Hindlimb muscle (tissue), 1 donor: ENCODE measurements at places on chromosomes 2 and 18. TPM values are rescaled to one million over a fixed set of nuclear protein-coding genes. Genes with fewer than 3 reads are reported as not detected.

DNA sequence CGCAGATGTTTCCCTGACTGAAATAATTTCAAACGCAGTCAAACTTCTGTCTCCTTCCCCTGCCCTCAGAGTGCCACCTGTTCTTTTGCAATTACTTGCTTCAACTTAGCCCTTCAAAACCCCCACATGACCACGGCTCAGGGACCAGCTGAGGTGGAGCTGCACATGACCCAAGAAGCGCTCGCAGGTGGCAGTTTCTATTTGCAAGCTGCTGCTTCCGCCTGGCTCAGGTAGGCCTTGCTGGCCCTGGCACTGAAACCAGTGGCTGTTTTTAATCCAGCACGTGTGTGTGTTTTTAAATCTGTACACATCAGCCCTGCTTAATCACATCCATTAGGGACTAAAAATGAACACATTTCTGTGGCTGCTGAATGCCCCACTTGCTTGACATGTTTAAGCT is 95.3 kb downstream of the CCDC93 start:
- no peak for DNase-seq

- peak; percentile 55 for DNase-seq
Observed at GRCh38 chr2:48589170-48589767, 28.4 kb upstream of the GTF2A1L start.

DNA sequence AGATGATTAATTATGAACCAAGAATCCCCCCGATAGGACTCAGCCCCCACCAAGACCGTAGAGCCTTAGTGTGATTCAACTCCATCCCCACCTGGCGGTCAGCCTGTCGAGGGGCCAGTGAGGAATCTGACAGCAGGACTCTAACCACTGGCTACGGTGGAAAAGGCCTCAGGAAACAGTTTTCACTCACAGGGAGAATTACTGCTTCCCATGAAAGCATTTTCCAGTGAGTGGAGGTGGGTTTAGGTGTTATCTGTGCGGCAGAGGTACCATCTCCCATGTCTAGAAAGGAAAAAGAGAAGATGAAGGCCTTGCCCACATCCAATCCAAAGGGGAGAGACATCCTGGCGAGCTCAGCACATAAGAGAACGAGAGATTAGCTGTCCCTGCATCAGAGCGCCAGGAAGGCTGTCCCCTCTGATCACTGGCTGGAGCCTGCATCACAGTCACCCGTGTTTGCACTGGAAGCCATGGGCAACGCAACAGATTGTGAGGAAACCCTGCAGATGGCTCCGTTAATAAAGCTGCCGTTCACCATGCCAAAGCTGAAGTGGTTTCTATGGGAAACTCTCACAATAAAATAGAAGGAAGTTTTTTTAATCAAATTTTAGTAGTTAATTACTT is 22.3 kb downstream of the COX7A2L start:
- no peak for DNase-seq

GRCh38 chr2:8215159-8215863 is 466.5 kb upstream of the ID2 start:
- DNase-seq, result no peak

GRCh38 chr18:44895176-44895798 is 214.6 kb downstream of the SETBP1 start:
- no peak for DNase-seq

DNA sequence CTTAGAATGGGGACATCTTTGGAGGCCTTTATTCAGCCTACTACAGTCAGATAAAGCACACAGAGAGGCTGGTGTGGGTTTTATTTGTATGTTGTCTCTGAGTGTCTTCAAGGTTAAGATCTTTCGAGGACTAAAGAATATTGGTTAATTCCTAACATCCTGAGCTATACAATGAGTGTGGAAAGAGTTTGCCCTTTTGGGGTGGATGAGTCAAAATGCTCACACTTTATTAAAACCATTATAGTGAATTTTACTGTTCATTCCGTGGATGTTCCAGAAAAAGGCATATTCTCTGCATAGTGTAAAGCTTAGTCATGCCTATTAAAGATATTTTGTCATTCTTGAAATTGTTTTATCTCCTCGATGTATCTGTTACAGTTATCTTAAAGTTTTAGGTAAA is 29.1 kb upstream of the SLC38A11 start:
- no peak for DNase-seq

- peak; percentile 50 for DNase-seq
Observed at GRCh38 chr2:12965540-12966269, 249.0 kb downstream of the TRIB2 start.

- DNase-seq, result peak; percentile 22
Observed at GRCh38 chr2:185291035-185291647, 447.5 kb upstream of the FSIP2 start.

GRCh38 chr2:135072125-135072997 is 20.3 kb downstream of the RAB3GAP1 start:
- DNase-seq, result no peak

GRCh38 chr2:199465988-199466691 is 8.4 kb upstream of the SATB2 start:
- DNase-seq, result no peak

- DNase-seq, result no peak
Observed at GRCh38 chr2:220533485-220533884, 906.1 kb downstream of the SLC4A3 start.

DNA sequence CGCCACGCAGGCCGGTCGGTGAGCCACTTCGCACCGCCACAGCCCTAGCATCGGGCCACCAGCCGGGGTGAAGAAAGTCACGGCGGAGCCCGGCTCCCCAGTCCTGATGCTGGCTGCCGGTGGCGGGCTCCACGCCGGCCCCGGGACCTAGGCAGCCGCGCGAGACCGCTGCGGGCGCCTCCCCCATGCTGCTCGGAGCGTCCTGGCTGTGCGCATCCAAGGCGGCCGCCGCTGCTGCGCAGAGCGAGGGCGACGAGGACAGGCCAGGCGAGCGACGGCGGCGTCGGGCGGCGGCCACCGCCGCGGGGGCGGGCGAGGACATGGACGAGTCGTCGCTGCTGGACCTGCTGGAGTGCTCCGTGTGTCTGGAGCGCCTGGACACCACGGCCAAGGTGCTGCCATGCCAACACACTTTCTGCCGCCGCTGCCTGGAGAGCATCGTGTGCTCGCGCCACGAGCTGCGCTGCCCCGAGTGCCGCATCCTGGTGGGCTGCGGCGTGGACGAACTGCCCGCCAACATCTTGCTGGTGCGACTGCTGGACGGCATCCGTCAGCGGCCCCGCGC is 433 bp downstream of the SH3RF3 start:
- DNase-seq, result peak; percentile 51

DNA sequence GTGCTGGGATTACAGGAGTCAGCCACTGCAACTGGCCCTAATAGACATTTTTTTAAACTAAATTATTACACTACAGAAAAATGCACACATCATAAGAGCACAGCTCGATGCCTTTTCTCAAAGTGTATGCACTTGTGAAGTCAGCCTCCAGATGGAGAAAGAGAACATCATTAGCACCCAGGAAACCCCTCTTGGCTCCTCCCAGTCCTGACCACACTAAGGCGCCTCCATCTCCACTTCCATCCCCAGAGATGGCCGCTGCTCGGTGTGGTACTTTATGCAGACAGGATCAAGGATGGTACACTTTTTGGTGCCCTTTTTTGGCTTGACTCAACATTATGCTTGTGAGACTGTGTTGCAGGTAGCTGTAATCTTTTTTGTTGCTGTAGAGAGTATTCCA is 34.8 kb downstream of the RRM2 start:
- DNase-seq, result no peak

- DNase-seq, result no peak
Observed at GRCh38 chr2:177658309-177658708, 265.7 kb downstream of the AGPS start.

GRCh38 chr2:191341436-191341835 is 96.2 kb downstream of the MYO1B start:
- DNase-seq, result no peak

DNA sequence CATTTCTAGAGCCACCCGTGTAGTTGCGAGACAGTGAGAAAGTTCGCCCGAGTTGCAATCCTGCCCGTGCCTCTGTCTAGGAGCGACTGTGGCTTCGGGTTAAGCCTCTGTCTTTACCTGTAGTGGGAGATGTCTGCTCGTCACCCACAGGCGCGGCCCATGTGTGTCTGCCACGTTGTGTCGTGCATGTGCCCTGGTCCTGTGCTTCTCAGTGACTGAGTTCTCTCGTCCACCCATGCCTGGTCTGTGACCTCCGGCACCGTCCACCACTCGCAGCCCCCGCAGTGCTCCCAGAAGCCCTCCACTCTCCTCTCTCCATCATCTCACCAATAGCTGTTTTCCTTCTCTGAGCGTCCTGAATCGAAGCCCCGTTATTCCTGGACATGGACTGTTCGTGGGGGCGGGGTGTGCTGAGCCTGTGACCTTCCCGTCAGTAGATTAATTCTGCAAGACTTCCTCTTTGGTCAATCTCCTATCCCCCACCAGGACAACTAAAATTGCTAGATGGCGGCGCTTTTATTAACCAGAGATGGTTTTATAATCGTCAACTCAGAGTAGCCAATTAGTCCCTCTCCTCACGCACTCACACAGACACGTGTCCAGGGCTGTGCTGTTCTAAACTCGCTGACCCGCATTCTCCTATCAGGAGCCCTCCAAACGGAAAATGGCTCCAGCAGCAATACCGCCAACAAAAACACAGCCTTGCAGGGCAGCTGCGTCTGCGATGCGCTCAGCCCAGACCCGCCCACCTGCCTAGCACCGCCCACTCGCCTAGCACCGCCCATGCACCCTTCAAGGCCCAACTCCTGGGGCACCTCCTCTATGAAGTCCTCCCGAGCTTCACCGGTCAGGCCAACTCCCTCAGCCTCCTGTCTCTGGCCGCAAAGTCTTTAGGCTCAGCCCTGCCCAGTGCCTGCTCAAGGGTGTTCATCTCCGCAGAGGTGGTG is 119.4 kb downstream of the TWIST2 start:
- no peak for DNase-seq

SPR gene
- 4.4 TPM for polyA plus RNA-seq

ALPP gene
- polyA plus RNA-seq, result not detected

VIL1 gene
- polyA plus RNA-seq, result 0.09 TPM

PID1 gene
- polyA plus RNA-seq, result 16.6 TPM

FAM228B gene
- polyA plus RNA-seq, result 15.6 TPM

PLCD4 gene
- polyA plus RNA-seq, result 61.5 TPM

CYP27C1 gene
- polyA plus RNA-seq, result 5.7 TPM

SEMA4F gene
- polyA plus RNA-seq, result 2.9 TPM

MARCO gene
- 1.4 TPM for polyA plus RNA-seq

MEP1B gene
- polyA plus RNA-seq, result not detected

SERPINB12 gene
- 1.3 TPM for polyA plus RNA-seq

SRD5A2 gene
- not detected for polyA plus RNA-seq

COMMD1 gene
- 43.4 TPM for polyA plus RNA-seq

FAM237A gene
- not detected for polyA plus RNA-seq

TDRD15 gene
- polyA plus RNA-seq, result not detected

KIDINS220 gene
- 66.1 TPM for polyA plus RNA-seq

TCF7L1 gene
- 36.3 TPM for polyA plus RNA-seq

REEP1 gene
- polyA plus RNA-seq, result 88.7 TPM
